ENCODE measurements at places on chromosomes 6 and 20. TPM values are rescaled to one million over a fixed set of nuclear protein-coding genes. Genes with fewer than 3 reads are reported as not detected.

Gene GPX5
- not detected for total RNA-seq

Gene NR2E1
- total RNA-seq, result not detected

Gene CDSN
- 722 TPM for total RNA-seq

Gene GRIK2
- 0.71 TPM for total RNA-seq

Gene CLVS2
- 0.42 TPM for total RNA-seq

Gene EHMT2
- 33.5 TPM for total RNA-seq

DNA sequence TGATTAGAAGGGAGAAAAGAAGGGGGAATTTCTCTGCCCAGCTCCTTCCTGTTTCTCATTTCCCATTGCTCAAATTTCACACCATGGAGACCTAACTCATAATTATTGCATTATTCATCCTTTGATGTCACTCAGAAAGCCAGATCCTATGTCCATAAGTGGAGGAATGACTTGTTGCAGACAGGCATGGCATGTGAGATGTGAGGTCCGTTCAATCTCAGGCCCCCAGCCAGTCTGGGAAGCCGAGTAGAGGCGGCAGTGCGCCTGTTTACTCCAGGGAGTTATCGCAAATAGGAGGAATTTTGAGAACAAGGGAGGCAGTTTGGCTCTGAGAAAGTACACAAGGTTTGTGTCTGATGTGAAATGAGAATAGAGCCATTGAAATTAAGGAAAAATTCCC lies 26.9 kb upstream of the MOCS1 start:
- no peak for DNase-seq

DNA sequence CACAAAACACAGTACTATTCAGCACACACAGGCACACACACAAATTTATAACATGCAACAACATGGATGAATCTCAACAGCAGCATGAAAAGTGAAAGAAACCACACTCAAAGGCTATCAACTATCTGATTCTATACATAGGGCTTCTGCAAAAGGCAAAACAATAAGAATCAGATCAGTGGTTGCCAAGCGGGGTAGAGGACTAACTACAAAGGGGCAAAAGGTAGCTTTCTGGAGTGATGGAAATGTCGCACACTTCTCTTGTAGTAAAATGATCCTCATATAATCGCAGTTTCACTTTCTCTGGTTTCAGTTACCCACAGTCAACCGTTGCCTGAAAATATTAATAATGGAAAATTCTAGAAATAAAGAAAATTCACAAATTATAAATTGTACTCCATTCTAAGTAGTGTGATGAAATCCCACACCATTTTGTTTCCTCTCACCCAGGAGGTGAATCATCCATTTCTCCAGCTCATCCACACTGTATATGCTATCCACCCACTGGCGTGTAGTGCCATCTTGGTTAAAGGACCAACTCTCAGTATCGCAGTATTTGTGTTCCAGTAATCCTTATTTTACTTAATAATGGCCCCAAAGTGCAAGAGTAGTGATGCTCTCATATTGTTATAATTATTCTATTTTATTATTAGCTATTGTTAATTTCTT lies 12.8 kb upstream of the PLN start:
- no peak for DNase-seq

GRCh38 chr6:37802810-37803209 lies 16.7 kb upstream of the ZFAND3 start:
- DNase-seq, result no peak

GRCh38 chr20:56423211-56423610 lies 11.2 kb downstream of the CASS4 start:
- no peak for DNase-seq

DNA sequence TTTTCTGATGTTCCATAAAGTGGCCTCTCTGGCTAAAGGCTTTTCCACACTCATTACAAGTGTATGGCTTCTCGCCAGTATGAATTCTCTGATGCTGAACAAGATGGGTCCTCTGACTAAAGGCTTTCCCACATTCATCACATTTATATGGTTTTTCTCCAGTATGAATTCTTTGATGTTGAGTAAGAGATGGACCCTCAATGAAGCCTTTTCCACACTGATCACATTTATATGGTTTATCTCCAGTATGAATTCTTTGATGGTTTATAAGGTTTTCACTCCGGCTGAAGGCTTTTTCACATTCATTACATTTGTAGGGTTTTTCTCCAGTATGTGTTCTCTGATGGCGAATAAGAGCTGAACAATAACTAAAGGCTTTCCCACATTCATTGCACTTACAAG lies 20.4 kb downstream of the ZNF184 start:
- no peak for DNase-seq

DNA sequence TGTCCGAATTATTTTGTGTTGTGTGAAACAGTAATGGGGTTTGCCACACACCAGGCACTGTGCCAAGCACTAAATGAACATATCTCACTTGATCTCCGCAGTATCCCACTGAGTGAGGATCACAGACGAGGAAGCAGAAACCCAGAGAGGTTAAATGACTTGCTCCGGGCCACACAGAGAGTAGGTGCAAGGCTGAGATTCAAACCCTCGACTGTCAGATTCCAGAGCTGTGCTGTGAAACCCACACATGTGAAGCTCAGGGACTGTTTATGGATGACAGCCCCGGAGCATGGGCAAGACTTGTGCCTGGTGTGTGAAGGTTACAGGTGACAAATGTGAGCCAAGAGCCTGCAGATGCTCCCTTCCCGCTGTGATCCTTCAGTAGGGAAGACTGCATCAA lies 87.8 kb upstream of the SIRPA start:
- no peak for DNase-seq

DNA sequence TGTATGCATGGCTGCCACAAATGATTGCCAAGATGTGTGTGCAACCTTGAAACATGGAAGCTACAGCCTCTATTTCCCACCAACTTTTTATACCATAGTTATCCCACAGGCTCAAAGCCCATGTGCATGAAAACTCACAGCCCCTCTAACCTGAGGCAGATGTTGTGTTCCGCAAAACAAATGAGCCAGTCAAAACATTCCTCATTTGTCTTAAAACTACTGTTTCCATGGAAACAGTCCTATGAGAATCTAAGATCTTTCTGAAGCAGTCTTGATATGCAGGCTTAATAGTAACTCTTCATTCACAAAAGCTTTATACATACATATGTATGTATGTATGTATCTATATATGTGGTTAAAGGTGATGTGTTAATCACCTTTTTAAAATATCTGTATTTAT lies 31.2 kb upstream of the MANEA start:
- no peak for DNase-seq

GRCh38 chr20:50019466-50020256 lies 36.9 kb downstream of the SNAI1 start:
- DNase-seq, result no peak
